Glutamatergic neuron (in vitro differentiated cells): ENCODE measurements at places on chromosomes 7 and 10.

DNA sequence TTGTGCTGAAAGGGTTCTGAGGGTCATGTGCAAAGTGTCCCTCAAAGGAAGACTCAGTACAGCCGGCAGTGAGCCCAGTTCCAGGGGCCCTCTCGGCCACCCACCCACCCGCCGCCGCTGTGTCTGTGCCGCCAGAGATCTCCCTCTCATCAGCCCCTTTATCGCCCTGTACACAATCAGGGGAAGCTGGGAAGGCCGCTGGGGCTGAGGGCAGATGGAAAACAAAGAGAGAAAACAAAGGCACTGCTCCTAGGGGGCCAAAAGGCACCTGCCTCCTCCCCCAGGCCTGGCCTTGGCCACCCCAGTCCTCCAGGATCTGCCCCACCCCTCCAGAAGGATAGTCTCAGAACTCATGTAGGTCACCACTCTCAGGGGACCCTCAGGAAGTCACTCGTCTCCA lies 67.0 kb downstream of the ZMIZ1 start:
- no peak for DNase-seq

GRCh38 chr10:127953876-127954275 lies 47.0 kb downstream of the PTPRE start:
- DNase-seq = no peak

- DNase-seq = no peak
Measured at GRCh38 chr7:24341691-24342413, 57.9 kb downstream of the NPY start.

- DNase-seq = no peak
Measured at GRCh38 chr10:68052463-68052862, 22.6 kb downstream of the HERC4 start.

DNA sequence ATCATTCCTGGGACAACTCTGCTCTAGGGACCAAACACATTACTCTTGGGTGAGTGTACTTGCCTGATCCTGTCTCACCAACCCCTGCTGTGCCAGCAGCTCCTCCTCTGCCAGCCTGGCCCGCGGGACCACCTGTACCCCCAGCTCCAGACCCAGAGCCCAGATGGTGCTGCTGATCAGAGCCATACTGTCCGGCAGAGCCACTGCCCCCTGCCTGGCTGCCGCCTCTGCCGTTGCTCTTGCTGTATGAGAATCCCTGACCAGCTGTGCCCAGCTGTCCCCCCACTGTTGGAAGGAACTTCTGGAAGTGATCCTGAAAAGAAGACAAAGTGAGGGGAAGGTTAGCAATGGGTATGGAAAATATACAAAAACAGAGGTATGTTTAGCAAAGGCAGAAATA lies 6.9 kb downstream of the MYOZ1 start:
- DNase-seq = no peak

DNA sequence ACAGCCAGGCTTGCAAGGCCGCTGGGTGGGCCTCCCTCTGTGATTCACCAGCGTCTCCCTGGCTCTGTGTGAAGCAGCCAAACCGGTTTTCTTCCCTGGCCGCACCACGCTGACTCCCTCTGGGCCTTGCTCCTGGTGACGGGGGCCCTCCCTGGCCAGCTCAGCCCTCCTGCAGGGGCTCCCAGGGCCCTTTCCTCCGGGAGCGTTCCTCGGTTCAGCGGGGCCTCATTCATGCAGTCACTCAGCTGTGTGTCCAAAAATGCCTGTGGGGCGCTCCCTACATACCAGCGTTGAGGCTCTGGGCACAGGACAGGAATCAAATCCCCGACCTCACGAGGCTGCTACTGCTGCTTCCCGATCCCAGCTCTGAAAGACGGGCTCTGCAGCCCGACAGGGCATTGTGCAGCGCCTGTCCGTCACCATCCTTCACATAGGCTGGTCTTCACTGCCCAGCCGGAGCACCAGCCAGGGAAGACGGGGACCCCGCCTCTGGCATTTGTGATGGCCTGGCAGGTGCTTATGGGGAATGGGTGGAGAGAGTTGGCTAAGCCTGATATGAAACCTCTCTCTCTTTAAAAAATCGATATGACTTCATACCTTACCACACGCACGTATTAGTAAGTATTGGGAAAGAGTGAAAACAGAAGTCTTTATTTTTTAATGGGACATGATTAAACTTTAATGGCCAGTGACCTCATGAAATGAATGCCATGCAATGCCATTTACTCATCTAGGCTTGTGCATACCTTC lies 110.0 kb upstream of the SHH start:
- DNase-seq = no peak

DNA sequence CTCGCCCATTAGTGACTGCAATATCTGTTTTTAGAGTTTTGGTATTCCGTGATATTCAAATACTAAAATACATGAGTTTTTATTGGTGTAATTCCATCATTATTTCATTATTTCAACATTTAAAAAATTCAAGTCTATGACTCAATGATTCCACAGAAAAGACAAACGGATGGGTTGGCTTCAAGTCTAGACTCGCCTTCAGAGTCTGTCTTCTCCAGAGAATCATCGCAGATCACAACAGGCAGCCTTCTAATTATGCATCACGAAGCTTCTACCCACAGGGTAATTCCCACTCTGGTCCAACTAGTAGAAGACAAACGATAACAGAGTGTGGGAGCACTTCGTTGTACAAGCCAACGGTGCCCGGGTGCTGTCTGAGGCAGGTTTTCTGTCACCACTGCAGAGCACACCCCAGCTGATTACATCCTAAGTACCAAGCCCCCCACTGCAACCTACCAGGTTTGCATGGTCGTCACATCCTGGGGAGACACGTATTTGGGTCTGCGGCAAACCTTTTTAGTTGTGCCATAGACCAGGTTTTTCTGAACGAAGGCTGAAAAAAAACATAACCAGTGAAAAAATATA lies 28.9 kb downstream of the PARP12 start:
- no peak for DNase-seq

- no peak for DNase-seq
Measured at GRCh38 chr10:14742815-14743214, 31.9 kb downstream of the FAM107B start.

DNA sequence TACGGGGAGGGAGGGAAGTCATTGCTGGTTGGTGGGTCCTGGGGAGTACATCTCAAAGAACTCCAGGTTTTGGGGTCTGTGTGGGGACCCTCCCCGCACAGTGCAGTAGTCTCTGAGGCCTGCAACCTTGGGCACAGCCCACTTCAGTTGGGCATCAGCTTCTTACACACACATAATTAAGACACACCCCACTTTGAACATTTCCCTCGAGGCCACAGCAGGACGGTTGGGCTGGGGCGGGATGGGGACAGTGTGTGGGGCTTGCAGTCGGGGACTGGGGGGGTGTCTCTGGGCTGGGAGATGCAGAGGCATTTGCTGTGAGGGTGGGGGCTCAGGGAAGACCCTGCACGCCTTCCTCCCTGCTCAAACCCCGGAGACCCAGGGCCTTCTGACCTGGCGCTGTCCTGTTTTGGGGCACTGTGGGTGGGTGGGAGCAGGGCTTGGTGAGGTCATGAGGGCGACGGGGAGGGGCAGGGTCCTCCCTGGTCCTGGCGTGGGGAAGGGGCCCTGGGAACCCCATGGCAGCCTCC lies 1.3 kb downstream of the LFNG start:
- no peak for DNase-seq

DNA sequence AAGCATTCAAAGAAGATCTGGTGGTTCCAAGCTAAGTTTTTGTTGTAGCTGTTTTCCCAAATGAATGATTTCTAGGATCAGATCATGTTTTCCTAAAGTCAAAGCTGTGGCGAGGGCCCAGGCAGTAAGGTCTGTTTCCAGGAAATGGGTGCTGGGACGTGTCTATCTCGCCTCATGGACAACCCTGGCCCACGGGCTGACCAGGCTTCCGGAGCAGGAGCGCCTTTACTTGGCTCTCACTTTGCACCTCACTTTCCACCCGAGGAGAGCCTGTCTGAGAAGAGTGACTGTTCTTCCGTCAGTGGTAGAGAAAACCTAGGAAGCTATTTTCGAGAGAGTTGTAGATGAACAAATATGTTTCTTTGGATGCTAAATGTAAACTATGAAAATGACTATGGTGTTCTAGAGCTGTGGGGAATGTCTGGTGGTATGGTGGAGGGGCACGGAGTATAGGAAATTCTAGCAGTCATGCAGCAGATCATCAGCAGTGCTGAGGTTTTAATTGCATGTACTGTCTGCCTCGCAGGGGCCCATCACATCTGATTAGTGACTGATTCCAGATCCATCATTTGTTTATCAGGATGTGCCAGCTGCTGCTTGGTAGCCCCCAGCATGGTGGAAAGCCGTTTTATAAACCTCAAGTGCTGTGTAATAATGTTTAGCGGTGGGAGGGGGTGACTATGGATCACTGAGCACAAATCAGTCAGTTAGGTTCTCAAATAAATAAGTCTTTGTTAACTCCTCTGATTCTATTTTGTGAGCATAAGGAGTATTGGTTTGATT lies 66.6 kb downstream of the VWC2 start:
- no peak for DNase-seq

DNA sequence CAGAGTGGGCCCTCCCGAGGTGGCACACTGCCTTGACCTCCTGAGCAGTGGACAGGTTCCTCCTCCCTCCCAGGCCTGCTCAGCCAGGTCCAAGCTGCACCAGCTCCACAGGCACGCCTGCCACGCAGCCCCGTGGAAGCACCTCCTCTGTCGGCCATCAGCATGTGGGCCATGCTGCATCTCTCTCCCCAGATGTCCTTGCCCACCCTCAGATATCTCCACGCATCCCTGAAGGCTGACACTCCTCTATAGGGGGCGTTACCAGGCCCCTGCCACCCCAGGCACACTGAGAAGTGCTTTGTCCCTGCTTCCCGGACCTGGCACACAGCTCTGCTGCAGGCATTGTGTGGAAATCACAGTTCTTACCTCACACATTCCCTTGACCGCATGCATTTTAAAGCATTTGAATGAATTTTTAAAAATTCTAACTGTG lies 598.5 kb downstream of the SDK1 start:
- DNase-seq = no peak

DNA sequence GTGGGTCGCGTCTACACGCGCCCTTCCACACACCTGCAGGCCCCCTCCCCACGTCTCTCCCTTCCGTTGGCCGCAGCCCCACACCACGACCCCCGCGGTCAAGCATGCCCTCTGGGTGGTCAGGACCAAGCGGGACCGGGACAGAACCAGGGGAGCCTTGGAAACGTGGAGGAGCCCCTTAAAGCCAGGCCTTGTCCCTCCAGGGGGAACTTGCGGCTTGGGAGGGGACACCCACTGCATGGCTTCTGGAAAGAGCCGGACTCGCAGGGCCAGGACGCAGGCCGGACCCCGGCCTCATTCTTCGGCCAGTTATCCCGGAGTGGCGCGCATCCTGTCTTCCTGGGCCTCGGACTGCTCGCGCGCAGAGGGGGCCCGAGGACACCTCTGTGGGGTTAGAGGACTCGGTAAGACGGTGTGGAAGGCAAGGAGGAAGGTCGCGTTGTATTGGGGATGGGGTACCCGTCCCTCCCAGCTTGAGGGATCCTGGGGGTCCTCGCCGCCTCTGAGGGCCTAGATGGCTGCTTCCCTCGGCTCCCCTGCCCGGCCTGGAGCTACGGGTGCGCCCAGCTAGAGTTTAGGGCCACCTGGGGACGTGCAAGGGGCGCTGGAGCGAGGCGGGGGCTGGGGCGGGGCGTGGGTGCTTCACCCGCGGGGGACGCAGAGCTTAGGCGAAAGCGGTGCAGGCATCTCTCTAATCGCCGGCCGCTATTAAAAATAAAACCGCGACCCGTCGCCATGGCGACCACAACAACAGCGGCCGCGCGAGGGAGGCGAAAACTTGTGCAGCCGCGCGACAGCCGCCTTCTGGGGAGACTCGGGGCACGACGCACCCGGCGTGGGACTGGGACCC lies 1.8 kb upstream of the PDGFA start:
- DNase-seq = peak; percentile 56

DNA sequence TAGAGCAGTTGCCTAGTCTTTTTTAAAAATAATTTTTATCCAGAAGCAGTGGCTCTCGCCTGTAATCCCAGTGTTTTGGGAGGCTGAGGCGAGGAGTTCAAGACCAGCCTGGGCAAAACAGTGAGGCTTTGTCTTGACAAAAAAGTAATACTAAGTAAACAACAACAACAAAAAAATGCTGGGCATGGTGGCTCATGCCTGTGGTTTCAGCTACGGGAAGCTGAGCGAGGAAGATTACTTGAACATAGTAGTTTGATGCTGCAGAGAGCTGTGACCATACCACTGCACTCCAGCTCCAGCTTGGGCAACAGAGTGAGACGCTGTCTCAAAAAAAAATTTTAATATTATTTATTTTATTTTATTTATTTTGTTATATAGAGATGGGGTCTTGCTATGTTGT lies 31.3 kb upstream of the TPST1 start:
- DNase-seq = no peak

DNA sequence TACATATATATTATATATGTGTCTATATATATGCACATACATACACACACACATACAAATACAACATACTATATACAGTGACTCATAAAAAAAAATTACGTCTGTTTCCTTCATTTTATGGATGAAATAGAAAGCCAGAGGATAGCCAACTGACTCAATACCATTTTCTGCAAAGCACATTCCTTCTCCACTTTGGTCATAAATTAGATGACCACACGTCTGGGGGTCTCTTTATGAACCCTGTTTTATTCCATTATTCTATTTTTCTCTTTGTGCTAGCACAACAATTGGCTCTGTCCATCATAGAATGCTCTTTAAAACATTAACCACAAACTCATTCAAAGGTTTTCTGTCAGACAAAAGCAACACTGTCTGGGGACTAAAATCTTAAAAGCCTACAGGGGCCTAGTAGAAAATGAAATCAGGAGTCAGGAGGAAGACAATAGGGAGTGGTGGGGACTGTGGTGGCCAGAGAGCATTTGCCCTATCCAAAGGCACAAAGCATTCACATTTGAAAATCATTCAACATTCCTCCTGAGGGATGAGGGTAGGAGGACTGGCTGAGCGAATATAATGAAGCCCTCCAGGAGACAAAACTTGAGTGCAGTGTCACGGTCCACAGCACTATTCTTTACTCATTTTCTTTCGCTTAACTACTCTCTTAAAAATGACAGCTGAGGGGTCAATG lies 4.3 kb downstream of the CUBN start:
- no peak for DNase-seq

DNA sequence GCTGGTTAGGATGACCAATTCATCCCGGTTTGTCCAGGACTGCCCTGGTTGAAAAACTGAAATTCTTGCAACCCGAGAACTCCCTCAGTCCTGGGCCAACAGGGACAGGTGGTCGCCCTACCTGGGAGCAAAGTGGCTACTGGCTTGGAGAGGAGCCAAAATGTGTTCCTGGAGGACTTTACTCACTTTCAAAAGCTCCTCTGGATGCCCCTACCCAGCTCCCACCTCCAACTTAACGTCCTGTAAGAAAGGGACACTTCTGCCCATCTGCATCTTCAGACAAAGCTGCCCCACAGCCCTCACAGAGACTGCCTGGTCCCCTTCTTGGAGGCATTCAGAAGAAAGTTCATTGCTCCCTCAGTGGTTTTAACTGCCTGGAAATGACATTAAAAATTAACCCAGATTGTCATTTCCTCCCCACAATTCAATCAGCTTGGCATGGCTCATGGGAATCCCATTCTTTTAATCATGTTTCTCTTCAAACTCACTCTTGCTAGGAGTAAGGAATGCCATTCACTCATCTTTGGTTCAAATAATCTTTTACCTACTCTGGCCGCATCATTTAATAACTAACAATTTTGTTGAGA lies 24.0 kb upstream of the HSPA12A start:
- DNase-seq = no peak
